Activated naive CD8-positive, alpha-beta T cell treated with anti-CD3 and anti-CD28 coated beads, Interleukin-2, amount 10 ng/mL, durations not matched to agents 7 days and 5 days (primary cell): ENCODE measurements at places on chromosomes 7 and 10. TPM values are rescaled to one million over a fixed set of nuclear protein-coding genes. Genes with fewer than 3 reads are reported as not detected.

DNA sequence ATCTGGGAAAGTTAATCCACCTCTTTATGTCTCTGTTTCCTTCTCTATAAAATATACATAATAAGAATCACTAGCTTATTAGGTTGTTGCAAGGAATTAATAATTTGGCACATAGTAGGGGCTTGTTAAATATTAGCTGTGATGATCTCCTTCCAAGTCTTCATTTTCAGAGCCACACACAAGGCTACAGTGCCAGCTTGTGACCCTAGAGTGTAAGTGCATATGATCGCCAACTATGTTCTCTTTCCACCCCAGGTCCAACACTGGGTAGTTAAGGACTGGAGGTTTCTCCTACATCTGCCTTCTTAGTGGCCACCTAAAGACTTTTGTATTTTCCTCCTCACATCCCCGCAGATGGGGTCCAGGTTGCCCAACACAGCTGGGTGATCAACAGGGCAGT is 17.9 kb upstream of the ACSM6 start:
- peaks cover 8% of the 10 kb centered on the region for H3K27me3 ChIP-seq
- no peaks in the 10 kb centered on the region for H3K4me1 ChIP-seq
- no peak for DNase-seq
- no peaks in the 10 kb centered on the region for H3K36me3 ChIP-seq

DNA sequence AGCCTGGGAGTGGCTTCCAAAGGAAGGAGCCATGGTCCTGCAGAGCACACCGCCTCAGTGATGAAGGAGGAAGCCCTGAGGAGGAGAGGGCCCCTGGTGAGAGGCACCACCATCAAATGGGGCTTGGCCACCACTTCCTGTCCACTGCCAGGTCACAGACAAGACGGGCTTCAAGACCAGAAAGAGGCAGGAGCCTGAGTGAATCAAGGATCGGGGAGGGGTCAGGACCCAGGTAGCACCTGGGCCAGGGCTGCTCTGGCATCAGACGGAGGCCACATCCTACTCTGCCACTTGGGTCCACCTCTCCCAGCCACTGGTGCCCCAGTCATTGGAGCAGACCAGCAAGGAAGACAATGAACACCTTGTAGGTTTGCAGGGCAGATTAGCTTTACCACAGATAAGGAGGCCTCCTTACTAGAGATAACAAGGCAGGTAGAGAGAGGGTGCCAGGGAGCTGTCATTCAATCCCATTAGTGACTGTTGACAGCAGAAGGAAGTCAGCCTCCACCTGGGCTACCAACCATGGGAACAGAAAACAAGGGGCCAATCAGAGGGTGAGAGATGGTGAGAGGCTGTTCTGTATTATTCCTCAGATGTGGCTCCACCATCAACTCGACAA is 143.4 kb downstream of the TNS3 start:
- H3K36me3 ChIP-seq, result no peaks in the 10 kb centered on the region
- no peak overlapping the region for H3K4me3 ChIP-seq
- DNase-seq, result no peak
- H3K27ac ChIP-seq, result no peak overlapping the region

DNA sequence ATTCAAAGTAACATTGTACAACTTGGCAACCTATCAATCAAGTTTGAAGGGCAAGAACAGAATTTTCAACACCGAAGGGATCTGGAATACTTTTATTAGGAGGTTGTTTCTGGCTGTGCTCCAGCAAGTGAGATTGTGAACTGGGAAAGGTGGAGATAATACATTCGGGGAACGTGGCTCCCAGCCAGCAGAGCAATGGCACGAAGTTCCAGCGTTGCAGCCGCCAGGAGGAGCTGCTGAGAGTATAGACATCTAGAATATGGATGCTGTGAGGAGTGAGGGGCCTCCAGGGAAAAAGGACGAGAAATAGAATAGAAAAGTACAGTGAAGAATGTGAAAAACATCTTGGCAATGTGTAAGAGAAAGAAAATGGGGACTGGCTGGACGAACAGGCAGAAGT is 69.5 kb downstream of the TCERG1L start:
- no peak overlapping the region for H3K27ac ChIP-seq
- H3K36me3 ChIP-seq, result no peaks in the 10 kb centered on the region
- no peak overlapping the region for H3K4me3 ChIP-seq
- H3K4me1 ChIP-seq, result no peaks in the 10 kb centered on the region

Gene FAM171A1
- 7.0 TPM for total RNA-seq

DNA sequence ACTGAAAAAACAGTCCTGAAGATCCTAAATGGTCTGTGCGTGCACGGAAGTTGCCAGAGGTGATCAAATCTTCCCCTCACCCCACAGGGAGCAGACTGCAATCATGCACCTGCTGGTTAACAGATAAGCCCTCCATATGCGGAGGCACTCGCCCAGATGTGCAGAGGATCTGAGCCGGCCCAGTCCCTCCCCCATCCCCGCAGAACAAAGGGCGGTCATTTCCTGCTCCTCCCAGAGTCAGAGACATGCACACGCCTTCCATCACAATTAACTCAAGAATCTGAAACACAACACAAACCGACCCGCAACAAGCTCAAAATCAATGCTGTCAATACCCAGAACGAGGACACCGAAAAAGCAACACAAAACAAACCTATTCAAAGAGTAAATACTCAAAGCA is 24.2 kb downstream of the CRTAC1 start:
- no peaks in the 10 kb centered on the region for H3K36me3 ChIP-seq
- H3K27ac ChIP-seq, result no peak overlapping the region
- peaks cover 5% of the 10 kb centered on the region for H3K4me1 ChIP-seq
- H3K27me3 ChIP-seq, result peaks cover 22% of the 10 kb centered on the region
- no peak for DNase-seq

Gene SEMA3E
- not detected for total RNA-seq

- no peaks in the 10 kb centered on the region for H3K36me3 ChIP-seq
- peaks cover 12% of the 10 kb centered on the region for H3K27me3 ChIP-seq
- H3K4me3 ChIP-seq, result no peak overlapping the region
- DNase-seq, result no peak
- peaks cover 1% of the 10 kb centered on the region for H3K4me1 ChIP-seq
Observed at GRCh38 chr10:63666836-63667383, 145.7 kb downstream of the REEP3 start.

Gene CCDC146
- total RNA-seq, result 10.8 TPM

- peaks cover 24% of the 10 kb centered on the region for H3K36me3 ChIP-seq
- peak overlapping the region; percentile 97 for H3K27ac ChIP-seq
- H3K4me3 ChIP-seq, result peak overlapping the region; percentile 79
- peak; percentile 85 for DNase-seq
- H3K4me1 ChIP-seq, result peaks cover 90% of the 10 kb centered on the region
- H3K27me3 ChIP-seq, result no peaks in the 10 kb centered on the region
Observed at GRCh38 chr10:71748671-71749191, 24.6 kb downstream of the VSIR start.

Gene PDK4
- 0.39 TPM for total RNA-seq

- no peaks in the 10 kb centered on the region for H3K36me3 ChIP-seq
- no peak for DNase-seq
- H3K27me3 ChIP-seq, result no peaks in the 10 kb centered on the region
- no peak overlapping the region for H3K27ac ChIP-seq
- no peak overlapping the region for H3K4me3 ChIP-seq
Observed at GRCh38 chr7:82358923-82359322, 84.7 kb downstream of the CACNA2D1 start.

DNA sequence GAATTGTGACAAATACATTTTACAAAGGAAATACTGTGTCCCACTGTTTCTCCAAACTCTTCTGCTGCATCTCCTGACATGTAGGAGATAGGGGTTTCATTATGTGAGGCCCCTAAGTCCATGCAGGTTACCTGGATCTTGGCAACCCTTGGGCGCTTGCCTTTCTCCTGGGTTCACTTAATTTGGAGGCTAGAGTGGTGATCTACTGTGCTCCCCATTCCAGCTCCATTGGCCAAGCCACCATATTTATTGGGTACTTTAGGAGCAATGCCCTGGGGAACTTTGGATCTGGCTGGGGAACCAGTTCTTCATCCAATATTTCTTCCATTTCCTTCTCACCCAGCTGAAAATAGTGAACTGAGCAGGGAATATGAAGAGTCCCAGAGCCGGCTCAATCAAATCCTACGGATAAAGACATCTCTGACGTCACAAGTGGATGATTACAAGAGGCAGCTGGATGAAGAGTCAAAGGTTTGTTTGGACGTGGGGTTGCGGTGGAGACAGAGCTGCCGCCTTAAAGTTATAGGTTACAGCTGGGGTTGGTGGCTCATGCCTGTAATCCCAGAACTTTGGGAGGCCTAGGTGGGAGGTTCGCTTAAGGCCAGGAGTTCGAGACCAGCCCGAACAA is 18.5 kb downstream of the MYH16 start:
- no peak overlapping the region for H3K27ac ChIP-seq
- DNase-seq, result no peak
- H3K4me3 ChIP-seq, result no peak overlapping the region
- no peaks in the 10 kb centered on the region for H3K27me3 ChIP-seq
- no peaks in the 10 kb centered on the region for H3K36me3 ChIP-seq
- no peaks in the 10 kb centered on the region for H3K4me1 ChIP-seq

Gene HOXA3
- total RNA-seq, result not detected

DNA sequence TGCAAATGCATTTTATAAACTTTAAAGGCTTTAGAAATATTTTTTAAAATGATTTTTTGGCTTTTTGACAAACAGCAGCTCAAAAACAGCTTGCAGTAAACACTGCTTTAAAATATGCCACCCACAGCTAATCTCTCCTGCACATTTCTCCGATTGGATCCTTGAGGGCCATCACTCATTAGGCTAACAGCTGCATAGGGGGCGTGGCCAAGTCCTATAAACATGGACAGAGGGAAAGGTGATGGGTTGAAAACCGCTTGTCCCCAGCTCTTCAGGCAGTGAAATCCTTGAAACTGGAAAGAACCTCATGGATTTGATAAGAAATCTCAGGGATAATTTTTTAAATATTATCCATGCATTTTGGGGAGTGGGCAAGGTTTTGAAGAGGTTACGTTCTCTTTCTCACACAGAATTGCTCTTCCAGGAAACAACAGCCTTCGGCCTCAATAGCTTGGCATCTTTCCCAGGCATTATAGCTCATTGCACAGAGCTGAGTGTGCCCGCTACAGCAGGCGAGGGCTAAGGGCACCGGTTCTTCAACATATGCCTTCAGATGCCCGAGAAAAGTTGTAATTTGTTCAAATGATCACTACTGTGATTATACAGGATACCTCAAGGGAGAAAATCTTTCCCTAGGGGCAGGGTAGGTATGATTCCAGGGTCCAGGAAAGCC is 1.7 kb downstream of the PLEKHS1 start:
- H3K4me3 ChIP-seq, result no peak overlapping the region
- no peaks in the 10 kb centered on the region for H3K36me3 ChIP-seq
- no peak overlapping the region for H3K27ac ChIP-seq
- no peaks in the 10 kb centered on the region for H3K4me1 ChIP-seq
- DNase-seq, result no peak

DNA sequence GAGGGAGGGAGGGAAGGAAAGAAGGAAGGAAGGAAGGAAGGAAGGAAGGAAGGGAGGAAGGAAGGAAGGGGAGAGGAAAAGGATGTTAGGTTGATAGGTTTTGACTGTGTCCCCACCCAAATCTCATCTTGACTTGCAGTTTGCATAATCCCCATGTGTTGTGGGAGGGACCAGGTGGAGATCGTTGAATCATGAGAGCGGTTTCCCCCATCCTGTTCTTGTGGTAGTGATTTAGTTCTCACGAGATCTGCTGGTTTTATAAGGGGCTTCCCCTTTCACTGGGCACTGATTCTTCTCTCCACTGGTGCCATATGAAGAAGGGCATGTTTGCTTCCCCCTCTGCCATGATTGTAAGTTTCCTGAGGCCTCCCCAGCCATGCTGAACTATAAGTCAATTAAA is 15.1 kb upstream of the NUDCD3 start:
- peaks cover 7% of the 10 kb centered on the region for H3K36me3 ChIP-seq
- DNase-seq, result no peak
- H3K27ac ChIP-seq, result no peak overlapping the region
- H3K4me3 ChIP-seq, result no peak overlapping the region
- H3K4me1 ChIP-seq, result no peaks in the 10 kb centered on the region
- H3K27me3 ChIP-seq, result peaks cover 12% of the 10 kb centered on the region

Gene PLXNA4
- total RNA-seq, result 16.5 TPM
